Heart left ventricle (tissue), 16 donors: ENCODE measurements at places on chromosomes 5 and 9. TPM values are rescaled to one million over a fixed set of nuclear protein-coding genes. Genes with fewer than 3 reads are reported as not detected.

DNA sequence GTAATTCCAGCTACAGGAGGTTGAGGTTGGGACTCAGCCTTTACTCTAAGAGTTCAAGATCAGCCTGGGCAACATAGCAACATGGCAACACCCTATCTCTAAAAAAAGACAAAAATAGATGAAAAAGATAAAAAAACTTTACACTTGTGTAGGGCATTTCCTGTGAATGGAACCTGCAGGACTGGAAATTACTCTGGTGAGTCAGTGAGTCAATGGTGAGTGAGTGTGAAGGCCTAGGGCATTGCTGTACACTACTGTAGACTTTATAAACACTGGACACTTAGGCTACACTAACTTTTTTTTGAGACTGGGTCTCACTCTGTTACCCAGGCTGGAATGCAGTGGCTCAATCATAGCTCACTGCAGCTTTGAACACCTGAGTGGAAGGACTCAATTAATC lies 19.5 kb upstream of the ARSI start:
- DNase-seq = no peak

DNA sequence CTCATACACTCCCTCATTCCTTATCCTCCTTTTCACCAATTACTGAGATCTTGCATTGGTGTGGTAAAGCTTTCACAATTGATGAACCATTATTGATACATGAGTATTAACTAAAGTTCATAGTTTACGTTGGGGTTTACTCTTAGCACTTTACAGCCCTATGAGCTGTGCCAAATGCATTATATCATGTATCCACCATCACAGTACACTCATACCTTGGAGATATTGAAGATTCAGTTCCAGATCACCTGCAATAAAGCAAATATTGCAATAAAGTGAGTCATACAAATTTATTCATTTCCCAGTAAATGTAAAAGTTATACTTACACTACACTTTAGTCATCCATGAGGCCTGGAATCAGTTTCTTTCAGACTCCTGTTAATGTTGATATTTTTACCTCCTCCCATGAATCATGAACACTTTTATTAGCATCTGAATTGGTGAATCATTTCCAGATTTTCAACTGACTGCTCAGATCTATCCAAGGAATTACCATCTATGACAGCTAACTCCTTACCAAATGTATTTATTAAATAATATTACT lies 546.6 kb upstream of the PTPRD start:
- no peak for DNase-seq

DNA sequence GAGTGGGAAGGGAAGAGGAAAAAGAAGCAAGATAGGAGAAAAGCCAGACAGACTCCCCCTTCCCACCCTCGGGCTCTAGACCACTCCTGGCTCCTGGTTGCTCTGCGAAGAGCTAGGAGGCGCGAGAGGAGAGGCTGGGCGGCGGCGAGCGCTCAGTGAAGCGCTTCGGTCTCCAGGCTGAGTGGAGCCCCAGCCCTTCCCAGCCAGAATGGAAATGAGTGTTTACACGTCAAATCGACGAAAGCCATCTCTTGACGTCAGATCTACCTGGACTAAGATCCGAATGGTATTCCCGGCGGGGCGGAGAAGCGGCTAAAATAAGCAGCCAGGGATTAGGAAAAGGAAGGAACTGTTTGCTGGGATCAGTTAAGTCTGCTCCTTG lies at the start of gene PCSK1:
Gene PCSK1, minus strand, starts transcription at position 183 of the 382 bp plus-strand sequence. CDS start 206 bp downstream, outside the sequence.
- DNase-seq = no peak

- DNase-seq = no peak
These were observed 125.7 kb downstream of the COL23A1 start for GRCh38 chr5:178464431-178465048.

DNA sequence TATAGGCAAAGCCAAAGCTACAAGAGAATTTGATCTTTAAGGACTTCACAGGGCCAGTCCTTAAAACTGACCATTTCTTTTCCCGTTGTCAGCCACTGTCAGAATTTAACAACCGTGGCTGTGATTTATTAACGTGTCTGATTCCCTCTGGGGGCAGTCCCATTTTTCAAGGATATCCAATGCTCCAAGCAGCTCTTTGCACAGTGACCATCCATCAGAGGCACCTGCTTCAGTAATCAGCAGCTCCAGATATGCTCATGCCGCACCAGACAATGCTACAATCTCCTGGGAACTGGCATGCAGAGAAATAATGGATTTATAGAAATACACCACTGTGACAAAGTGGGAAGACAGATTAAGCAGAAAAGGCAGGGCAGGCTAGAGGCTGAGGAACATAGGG lies 163.3 kb upstream of the PPP1R2B start:
- DNase-seq = no peak

DNA sequence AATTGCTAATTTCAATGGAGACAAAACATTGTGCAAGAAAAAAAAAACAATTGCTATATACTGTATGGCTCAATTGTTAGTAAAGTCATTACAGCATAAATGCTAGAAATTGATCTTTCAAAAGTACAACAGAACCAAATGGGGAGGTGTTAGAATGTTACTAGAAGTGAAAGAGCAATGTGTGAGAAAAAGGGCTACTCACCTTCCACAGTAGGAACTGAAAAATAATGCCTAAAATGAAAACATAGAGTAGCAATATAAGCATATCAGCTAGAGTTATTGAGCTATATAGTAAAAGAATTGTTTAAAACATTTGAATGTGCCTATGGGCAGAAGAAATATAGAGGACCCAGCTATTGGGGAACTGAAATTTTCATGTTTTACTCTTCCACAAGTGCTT lies 10.9 kb upstream of the RXFP3 start:
- DNase-seq = no peak

DNA sequence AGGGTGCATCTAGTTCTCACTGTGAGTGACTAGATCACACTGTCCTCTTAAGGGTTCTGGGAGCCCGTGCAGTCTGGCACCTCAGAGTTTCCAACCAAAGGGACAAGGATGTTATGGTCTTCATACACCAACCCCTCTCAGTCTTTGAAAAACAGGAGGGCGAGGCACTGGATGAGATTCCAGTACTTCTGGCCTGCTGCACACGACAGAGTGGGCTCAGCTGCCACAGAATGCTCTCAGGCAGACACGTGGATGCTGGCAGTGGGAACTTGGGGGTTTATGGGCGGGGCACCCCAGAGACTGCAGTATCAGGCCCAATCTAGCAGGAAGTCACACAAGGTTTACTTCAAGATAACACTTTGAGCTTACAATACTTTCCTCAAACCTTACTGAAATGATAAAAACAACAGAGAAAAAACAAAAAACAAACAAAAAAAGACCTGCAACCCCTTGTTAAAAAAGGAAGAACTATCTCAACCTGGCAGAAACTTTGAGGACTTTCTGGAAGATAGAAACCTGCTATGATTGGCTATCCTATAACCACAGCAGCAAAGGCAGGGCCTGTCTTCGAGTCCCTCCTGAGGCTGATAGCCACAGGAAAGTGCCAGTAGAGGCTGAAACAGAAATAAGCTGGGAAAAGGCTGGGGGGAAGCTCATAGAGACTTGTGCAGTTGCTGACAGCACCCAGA lies 28.3 kb upstream of the TGFBR1 start:
- peak; percentile 36 for DNase-seq

GRCh38 chr9:87672586-87672985 lies 53.3 kb upstream of the CTSL start:
- DNase-seq = no peak

DNA sequence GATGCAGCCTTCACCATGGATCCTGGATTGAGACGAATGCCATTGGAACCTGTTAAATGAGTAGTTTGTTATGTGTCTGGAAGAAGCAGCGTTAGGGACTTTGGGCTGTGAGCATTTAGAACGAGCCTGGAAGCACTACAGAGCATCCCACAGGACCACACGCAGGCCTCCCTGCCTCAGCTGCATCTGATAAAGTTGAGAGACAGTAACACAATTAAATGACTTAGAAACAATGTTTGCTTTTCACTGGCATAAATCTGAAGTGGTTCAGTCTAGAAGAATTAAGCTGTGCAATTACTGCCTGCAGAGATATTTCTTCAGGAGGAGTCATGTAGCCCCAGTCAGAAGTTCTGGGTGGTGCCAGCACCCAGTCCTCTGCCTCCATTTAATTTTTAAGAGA lies 9.8 kb upstream of the TLX3 start:
- DNase-seq = no peak

GRCh38 chr5:147669169-147669869 lies 113.2 kb downstream of the JAKMIP2 start:
- no peak for DNase-seq

DNA sequence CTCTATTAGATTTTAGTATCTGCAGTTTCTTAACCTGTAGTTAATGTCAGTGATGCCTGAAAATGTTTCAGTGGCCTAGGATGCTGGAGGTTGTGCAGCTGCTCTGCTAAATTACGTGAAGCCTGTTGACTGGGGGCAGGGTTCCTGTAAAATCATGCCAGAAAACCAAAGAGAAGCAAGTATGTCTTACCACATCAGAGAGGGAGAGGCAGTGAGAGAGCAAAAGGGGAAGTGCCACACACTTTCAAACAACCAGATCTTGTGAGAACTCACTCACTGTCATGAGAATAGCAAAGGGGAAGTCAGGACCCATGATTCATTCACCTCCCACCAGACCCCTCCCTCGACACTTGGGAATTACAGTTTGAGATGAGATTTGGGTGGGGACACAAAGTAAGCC lies 83.9 kb upstream of the CYLC2 start:
- DNase-seq = no peak

GRCh38 chr9:33676746-33677505 lies 118.4 kb upstream of the PRSS3 start:
- peak; percentile 31 for DNase-seq

GRCh38 chr9:113677569-113677968 lies 198.5 kb upstream of the ZNF618 start:
- DNase-seq = no peak

DNA sequence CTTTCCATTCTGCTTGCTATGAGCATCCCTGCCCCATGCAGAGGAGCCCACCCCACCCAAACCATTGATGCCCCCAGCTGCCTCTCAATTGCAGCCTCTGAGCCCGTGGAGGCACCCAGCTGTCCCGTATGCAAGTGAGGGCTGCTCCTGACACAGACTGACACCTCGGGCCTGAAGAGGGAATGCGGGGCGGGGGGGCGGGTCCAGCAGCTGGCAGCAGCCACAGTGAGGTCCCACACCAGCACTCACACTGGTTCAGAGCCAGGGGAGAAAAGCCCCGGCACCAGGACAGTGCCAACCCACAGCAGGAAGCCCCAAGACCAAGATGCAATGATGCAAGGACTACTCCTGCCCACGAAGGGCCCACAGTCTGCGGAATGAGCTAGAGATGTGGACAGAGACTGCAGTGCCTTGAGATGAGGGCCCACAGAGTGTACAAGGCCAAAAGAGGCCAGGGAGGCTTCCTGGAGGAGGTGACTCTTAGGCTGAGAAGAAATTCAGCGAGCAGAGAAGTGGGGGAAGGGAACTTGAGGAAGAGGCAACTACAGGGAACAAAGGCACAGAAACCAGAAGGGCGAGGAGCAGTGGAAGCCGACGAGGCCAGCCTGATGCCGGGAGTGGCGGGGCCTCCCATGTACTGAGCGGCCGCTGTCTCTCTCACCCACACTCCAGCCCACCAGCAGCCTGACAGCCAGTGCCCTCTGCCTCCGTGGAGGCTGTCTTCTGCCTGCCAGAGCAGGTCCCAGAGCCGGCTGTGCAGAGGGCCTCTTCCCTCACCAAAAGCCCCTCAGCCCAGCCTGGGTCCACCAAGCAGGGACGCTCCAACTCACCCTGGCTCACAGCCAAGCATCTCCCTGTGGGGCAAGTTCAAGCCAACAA lies 9.2 kb downstream of the EEIG1 start:
- peak; percentile 25 for DNase-seq

- no peak for DNase-seq
These were observed 8.6 kb downstream of the SLC45A2 start for GRCh38 chr5:33975852-33976251.

DNA sequence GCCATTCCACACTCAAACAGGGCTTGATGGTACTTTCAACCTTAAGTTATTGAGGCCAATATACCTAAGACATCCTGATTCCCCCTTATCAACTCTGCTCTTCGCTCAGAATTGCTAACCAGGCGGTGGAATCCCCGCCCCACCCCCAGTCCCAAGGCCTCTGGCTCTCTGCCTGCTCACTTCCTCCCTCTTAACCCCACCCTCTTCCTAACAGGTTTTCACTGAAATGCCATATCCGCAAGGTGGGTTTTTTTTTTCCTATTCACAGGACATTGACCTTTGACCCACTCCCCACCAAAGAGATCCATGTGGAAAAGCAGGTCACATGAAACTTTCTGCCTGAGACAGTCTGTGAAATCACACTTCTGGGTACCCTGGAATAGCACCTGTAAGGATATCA lies 66.6 kb upstream of the IFNK start:
- DNase-seq = no peak

- DNase-seq = no peak
These were observed 20.9 kb downstream of the ZNF474 start for GRCh38 chr5:122150215-122150614.

- no peak for DNase-seq
These were observed 118.9 kb downstream of the PAM start for GRCh38 chr5:102874054-102874453.

Gene KDM4C
- total RNA-seq = 16.7 TPM

Gene DOCK2
- total RNA-seq = 20.0 TPM

Gene PRDM9
- total RNA-seq = not detected

Gene OGN
- total RNA-seq = 65.4 TPM

Gene SLC6A7
- total RNA-seq = not detected

Gene TUT7
- total RNA-seq = 23.1 TPM

Gene ANKRD34B
- not detected for total RNA-seq
